ENCODE measurements at places on chromosomes 2 and 18.

- no peak for DNase-seq
Measured at GRCh38 chr2:145065342-145065741, 545.4 kb upstream of the ZEB2 start.

DNA sequence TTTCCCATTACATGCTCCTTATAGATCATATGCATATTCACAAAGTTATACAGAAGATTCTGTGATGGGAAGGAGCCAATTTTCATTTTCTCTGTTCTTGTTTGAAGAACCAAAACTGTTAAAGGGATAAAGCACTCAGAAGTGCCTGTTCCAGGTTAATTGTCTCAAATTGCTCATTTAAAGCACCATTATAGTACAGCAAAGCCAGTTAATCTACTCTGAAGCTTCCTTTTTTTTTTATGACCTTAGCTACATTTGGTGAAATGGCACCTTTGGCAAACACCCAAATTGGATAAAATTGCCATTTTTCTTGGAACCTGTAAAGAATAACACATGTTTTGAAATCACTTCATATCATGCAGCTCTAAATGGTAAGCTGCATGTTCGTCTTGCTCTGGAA, 1092.3 kb downstream of the BCL11A start:
- DNase-seq: no peak

DNA sequence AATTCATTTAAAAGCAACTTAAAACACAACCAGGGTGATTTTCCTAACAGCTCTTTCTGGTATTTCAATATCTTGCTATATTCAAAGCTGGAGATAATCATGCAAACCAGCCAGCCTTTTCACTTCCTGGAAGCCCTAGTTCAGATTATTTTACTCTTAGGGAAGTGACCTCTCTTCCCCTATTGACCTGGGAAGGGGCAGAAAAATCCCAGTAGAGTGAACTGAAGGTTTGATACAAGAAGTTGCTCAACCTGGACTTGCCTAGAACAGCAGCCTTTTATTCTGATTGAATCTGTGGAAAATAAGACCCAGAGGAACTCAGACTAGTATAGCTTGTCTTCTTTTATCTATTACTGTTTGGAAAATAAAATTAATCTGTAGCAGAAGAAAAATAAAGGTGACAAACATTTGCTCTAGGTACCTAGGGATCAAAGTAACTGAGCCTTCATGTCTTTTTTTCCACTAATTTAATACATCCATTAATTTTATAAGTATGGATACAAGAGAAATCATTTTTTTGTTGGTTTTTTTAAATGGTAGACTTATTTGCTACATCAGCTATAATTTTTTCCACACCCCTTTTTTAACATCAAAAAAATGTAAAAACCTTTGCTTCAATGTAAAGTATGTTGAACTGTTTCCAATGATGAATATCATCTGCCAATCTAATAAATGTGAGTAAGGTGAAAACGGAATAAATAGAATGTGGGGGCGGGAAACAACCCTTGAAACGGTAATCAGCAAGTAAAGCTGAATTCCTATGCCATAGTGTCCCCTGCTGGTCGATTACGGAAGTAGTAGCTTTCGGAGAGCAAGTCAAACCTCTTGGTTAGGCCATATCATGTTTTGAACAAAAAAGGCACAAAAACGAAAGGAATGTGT, 629.9 kb downstream of the NRXN1 start:
- DNase-seq: peak; percentile 46

DNA sequence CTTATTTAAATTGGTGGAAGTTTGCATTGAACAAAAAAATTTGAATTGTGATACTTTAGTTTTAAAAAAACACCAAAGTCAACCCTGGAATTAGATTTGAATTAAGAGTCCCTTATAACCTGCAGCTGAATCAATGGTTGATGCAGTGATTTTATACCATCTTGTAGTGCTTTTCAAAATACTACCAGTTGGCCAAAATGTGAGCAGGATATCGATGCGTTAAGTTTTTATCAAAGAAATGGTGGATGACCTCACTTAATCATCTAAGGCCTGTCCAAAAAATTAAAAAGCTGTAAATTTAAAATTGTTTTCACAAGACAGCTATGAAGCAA, 48.2 kb downstream of the OSBPL6 start:
- no peak for DNase-seq

DNA sequence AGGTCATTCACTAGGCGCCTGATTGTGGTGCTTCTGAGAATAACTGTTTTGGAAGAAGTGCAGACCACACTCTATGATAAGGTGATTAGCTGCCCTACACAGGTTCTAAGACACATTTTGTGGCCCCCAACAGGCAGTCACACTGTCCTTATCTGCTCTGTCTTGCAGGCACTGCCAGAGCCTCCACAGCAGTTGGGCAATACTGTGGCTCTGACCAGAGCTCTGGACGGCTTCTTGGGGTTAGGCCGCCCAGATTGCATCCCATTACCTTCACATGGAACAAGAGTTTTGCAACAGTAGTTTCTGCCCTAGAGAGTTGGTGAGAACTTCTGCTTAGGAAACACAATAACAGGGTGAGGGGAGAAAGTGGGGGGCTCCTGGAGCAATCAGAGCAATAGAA, 22.7 kb downstream of the RUFY4 start:
- DNase-seq: no peak

- no peak for DNase-seq
Measured at GRCh38 chr2:162065767-162066166, 8.2 kb downstream of the DPP4 start.

GRCh38 chr2:223652902-223653301, 50.7 kb upstream of the SCG2 start:
- DNase-seq: no peak

DNA sequence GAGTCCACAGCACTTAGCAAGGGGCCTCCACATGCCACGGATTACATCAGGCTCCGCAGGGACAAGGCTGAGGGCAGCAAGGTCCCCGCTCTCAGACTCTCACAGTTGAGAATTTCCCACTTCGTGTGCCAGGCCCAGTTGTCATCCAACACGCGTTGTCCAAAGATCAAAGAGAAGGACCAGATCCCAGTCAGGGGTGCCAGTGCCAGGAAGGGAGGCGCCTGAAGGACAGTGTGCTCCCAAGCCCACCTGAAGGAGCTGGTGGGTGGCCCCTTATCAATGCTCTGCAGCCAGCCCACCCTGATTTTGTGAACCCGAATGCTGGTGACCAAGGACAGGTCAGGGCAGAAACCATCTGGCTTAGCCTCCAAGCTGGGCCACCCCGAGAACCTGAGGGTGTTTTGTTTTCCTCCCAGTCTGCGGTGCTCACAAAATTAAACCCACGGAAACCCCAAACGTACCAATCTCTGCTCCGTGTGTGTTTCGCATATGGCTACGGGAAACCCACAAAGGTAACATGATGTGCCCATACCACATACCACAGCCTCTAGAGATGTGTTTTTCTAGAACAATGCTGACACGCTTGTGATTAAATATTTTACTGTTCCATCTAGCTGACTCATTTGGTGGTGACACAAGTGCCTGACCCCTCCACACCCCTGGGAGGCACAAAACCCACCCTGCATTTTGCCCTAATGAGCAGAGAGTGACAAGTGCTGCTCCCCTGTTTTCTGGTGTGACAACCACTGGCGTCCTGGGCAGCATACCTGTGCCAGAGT, 24.5 kb downstream of the CRACDL start:
- DNase-seq: no peak

DNA sequence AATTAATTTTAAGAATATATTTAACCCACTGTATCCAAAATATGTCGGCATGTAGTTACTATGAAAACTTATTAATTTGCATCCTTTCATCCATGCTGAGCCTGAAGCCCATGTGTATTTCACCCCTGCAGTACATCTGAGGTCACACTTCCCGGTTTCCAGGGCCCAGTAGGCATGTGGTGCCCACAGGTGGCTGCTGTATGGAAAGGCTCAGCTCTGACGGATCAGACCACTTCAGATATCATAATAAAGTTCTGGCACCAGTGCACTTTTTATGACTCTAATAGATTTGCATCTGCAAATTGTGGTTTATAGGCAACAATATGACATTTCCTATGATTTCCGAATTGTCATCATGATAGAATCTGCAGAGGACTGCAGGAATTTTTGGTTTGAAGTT, 22.5 kb downstream of the SH3RF3 start:
- DNase-seq: no peak

DNA sequence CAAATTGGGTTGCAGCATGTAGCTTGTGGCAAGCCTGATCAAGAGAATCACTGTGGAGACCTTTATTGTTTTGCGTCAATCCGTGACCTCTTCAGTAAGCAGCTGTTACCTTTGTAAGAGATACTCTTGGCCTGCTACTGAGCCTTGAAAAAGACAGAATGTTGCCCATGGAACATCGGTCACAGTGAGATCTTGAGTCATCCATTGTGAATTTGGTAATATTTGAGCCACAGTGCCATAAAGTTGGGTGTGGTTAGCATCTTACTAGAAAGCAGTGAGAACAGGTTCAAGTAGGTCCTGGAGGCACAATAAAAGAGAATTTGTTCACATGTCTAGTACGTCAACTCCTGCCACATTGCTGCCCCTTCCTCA, 12.7 kb upstream of the EFR3B start:
- DNase-seq: no peak

GRCh38 chr2:66578687-66579106, 143.8 kb downstream of the MEIS1 start:
- no peak for DNase-seq

DNA sequence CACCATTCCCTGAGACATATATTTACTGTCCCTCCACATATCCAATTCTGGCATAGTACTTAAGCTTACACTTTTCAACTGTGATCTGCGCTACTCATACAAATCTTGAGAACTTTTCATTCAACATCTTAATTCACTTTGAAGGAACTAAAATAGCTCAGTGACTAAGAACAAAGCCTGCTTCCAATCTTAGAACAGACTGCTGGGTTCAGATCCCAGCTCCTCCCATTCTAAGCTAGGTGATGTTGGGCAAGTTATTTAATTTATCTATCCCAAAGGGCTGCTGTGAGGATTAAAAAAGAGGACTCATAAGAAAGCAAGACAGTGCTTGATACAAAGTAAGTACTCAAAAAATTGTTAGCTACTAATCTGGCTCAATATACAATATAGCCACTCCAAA, 57.9 kb downstream of the UGP2 start:
- DNase-seq: peak; percentile 4

DNA sequence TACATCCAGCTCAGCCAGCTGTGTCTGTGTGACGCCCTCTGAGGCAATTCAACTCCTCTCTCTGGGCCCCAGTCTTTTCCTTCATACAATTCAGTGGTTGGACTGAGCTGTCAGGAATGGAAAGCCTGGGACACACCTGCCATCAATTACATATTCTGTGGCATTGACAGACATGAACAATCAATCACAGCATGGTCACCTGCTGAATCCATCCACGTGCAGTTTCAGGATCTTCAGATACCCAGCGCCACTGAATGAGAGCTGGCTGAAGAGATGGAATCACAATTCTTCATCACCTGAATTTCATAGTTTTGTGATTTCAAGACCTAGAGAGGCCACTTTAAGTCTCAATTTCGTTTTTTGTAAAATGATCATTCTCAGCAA, 5.1 kb downstream of the ADRA2B start:
- DNase-seq: no peak

- DNase-seq: no peak
Measured at GRCh38 chr18:36501100-36501499, 203.6 kb downstream of the FHOD3 start.

- no peak for DNase-seq
Measured at GRCh38 chr2:240645346-240645745, 20.1 kb downstream of the GPR35 start.

DNA sequence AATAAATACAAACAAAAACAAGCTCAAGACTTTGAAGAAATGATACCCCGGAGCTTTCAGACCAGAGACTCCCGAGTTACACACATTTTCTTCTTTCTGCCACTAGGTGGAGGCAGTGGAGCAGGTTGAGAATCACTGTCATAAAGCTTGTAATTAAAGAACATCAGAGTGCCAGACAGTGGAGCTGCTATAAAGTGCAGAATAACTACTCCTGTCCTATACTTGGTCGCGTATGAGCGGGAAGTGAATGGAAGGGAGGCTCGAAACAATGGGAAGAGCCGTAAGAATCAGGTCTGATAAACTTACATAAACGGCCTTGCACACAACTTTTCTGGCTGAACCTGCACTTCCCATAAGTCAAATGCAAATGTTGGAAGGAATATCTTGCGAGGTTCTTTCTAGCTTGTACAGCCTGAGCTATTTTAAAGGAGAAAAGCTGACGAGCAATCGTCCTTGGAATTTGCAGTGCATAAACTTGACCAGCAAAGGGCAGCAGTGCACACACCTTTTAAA, 189.0 kb downstream of the RPIA start:
- DNase-seq: peak; percentile 38

GRCh38 chr2:178782236-178782635, 25.0 kb downstream of the TTN start:
- DNase-seq: no peak

DNA sequence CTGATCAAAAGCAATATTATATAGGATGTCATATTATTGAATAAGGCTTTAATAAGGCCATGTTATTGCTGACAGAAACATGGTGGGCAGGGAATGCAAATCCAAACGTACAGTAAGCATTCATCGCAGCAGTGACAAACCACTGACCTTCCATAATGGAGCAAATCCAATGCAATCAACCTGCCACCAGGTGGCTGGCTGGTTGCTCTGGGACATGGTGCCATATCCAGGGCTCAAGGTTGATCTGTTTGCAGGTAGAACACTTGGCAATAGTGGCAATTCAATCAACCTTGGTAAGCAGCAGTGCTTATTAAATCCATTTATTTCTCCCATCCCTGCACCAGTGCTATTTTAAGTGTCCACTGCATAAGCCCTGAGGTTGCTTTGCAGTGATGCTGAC, 75.4 kb downstream of the CERKL start:
- no peak for DNase-seq

- DNase-seq: no peak
Measured at GRCh38 chr18:3392467-3392855, 57.5 kb upstream of the TGIF1 start.

GRCh38 chr2:13611939-13612338, 895.2 kb downstream of the TRIB2 start:
- no peak for DNase-seq

DNA sequence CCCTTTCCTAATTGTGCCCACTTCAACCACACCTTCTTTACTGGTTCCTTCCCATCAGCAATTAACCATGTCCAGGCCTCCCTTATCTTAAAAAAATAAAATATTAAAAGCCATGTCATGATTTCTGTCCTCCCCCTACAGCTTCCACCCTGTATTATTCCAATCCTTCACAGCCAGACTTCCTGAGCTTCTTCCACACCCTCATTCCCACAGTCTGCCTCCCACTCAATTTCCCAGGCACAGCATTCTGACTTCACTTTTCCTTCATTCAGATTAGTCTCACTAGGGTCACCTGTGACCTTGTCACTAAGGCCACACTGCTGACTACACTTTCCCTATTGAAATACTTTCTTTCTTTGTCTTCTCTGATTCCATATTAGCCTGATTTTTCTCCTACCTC, 159.4 kb downstream of the DIS3L2 start:
- DNase-seq: no peak

DNA sequence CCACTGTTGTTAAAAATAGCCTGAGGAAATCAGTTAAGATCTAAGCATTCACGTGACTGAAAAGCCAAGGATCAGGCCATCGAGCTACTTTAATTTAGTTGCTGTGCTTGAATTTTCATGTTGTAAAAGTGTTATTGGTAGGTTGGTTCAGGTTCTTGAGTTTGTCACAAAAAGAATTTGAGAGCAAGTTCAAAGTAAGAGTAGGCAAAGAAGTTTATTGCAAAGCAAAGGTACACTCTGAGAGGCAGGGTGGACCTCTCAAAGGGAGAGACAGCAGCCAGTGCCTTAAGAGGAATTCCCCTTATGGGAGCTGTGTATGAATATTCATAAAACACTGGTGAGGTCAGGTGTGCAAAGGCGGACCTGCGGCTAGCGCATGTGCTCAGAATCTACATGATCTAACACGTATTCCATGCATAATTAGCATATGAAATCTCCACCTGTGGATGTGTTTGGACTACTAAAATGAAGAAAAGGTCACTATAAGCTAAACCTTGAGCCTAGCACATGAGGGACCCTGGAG, 236.5 kb downstream of the NDUFA10 start:
- no peak for DNase-seq
